Left colon (tissue), 2 donors: ENCODE measurements at places on chromosomes 13 and 19. TPM values are rescaled to one million over a fixed set of nuclear protein-coding genes. Genes with fewer than 3 reads are reported as not detected.

OR7A5 gene
- total RNA-seq, result not detected

UBE2L5 gene
- total RNA-seq, result not detected

WDR87 gene
- total RNA-seq, result not detected

FUT2 gene
- 147 TPM for total RNA-seq

MAB21L1 gene
- total RNA-seq, result 0.53 TPM

GRCh38 chr19:45908956-45909355 is 5.6 kb downstream of the NANOS2 start:
- DNase-seq, result no peak

- no peak for DNase-seq
These were observed 1.5 kb downstream of the SLC25A23 start for GRCh38 chr19:6457958-6458694.

DNA sequence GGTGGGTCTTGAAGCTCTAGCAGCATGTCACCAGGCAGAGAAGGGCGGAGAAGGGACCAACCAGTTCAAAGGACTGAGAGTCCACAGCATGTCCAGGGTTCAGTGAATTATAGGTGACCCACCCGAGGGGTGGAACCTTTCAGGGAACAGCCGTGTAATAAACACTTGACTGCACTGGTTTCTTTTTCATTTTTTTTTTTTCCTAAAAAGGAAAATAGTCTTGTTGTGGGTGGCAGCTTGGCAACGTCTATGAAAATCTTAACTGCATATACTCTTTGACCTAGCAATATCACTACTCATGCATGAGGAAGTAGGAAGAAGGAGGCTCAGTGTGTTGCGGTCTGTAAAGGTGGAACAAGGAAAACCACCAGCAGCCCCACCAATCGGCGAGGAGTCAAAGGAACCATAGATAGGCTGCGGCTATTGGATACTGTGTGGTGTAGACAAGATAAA is 13.0 kb upstream of the MYH14 start:
- peak; percentile 73 for DNase-seq

DNA sequence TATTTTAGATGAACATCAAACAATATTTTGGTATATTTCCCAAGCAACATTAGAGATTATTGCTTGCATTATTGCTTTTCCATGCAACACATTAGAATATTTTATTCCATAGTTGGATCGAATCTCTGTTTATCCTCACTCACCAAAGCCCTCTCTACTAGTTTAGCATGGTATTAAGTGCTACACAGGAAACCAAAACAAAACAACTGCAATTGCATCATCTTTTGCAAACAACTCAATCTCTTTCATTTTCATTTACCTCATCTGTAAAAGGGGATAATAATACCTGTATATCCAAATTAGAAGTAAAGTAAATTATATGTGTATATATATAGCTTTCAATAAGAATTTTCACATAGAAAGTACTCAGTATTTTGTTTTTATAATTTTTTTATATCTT is 147.8 kb upstream of the PCDH9 start:
- no peak for DNase-seq

DNA sequence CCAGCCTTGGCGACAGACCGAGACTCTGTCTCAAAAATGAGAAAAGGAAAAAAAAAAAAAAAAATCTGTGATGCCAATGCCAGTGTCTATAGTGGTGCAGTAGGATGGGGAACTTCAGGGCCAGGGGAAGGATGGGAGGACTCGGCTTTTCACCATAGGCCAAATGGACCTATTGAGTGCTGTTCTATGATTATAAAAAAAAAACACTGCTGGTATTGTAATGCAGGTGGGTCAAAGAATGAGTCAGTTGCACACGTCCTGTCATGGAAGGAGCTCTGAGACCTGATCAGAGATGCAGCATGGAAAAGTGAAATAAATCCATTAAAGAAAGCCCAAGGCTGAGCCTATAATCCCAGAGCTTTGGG is 7.0 kb downstream of the DNAJB1 start:
- no peak for DNase-seq

DNA sequence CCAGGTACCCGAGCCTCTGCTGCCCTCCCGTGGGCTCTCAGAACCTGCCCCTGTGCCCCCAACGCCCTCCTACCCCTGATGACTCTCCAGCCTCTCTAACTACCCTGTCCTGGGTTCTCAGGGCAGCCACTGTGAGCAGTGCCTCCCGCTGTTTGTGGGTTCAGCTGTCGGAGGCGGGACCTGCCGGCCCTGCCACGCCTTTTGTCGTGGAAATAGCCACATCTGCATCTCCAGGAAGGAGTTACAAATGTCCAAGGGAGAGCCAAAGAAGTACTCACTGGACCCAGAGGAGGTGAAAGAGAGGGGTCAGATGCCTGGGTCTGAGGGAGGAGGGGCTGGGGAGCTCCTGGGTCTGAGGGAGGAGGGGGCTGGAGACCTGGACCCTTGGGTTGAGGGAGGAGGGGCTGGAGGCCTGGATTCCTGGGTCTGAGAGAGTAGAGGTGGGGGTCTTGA is 20.0 kb downstream of the CNFN start:
- no peak for DNase-seq

DNA sequence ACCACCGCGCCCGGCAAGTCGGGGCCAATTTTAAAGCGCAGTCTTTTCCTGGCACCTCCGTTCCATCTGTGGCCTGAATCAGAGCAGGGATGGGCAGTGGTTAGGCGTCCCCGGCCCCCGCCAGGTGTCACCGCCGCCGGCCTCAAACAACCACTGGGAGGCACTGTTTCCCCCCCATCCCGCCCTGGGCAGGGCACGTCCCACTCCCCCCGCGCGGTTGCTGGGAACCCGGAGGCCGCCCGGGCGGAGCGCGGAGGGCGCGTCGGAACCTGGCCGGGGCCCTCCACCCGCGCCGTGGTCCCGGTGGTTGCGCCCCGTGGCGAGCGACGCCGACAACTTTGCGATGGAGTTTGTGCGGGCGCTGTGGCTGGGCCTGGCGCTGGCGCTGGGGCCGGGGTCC is at the start of gene GRIN3B:
Gene GRIN3B (plus strand): TSS at position 325 of the 400 bp plus-strand sequence. CDS start 19 bp downstream, at position 344.
- DNase-seq, result peak; percentile 63

DNA sequence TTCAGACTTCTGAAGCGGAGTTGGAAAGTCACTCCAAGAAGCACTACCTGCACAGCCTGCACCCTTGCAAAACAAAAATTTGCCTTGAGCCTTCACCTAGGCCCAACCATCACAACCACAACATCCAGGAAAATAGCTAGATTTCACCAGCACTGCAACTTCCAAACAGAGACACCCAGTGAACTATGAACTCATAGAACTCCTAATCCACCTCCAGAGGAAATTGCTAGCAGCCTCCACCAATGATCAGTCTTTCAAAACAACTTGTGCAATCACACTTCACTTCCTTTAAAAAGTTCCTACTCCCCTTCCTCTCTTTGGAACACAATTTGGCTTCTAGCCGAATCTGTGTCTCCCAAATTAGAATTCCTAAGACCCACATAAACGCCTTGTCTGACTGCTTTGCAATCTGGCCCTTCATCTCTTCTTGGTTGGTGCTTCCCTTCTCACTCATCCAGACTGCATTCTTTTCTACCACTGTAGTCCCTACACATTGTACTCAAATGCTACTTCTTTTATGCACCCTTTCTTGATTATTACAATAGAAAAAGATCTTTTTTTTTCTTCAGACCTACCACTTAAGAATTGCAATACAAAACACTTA is 489.2 kb upstream of the ARGLU1 start:
- DNase-seq, result no peak

- DNase-seq, result peak; percentile 52
These were observed 14.2 kb downstream of the CRTC1 start for GRCh38 chr19:18697680-18698079.

GRCh38 chr19:49497789-49498103 is 1.5 kb downstream of the RPS11 start:
- no peak for DNase-seq

GRCh38 chr19:15294561-15294990 is 37.8 kb downstream of the BRD4 start:
- DNase-seq, result no peak

DNA sequence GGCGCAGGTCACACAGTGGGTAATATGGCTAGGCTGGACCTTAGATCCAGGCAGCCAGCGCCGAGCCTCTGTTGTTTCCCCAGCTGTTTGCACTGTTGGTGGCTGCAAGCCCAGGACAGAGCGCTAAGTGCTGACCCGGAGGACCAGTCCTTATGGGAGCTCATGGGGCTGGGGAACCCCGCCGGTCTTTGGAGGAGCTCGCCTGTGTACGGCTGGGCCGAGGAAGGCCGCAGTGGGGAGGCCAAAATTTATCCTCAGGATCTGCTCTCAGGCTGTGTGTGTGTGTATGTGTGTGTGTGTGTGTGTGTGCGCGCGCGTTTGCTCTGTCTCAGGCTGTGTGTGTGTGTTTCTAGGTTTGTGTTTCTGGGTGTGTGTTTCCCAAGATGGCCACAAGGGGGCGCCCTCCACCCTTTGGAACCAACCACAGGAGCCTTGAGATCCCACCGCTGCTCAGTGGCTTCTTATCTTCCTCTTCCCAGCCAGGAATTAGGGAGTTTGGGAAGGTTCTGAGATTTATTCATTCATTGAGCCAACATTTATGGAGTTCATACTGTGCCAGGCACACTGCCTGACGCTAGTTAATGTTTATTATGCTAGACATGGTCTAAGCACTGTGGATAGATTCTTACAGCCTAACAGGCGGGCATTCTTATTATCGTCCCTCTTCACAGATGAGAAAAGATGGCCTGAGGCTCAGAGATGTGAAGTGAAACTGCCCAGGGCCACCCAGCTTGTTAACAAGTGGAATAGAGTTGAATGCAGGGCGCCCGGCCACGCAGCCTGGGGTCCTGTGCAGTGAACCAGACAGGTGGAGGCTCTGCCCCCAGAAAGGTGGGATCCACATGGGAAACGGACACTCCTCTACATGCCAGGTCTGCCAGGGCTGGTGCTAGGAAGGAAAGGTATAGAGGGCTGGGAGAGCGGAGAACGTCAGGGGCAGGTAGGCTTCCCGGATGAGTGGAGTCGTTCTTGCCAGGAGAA is 13.0 kb downstream of the PGLYRP1 start:
- no peak for DNase-seq

- peak; percentile 87 for DNase-seq
These were observed 1.5 kb upstream of the ECSIT start for GRCh38 chr19:11530432-11530831.

- no peak for DNase-seq
These were observed 51.0 kb downstream of the SOX1 start for GRCh38 chr13:112117955-112118302.

GRCh38 chr13:111252446-111253364 is 67.7 kb upstream of the TEX29 start:
- no peak for DNase-seq

GRCh38 chr19:6739390-6739882 is at the start of gene TRIP10:
TSS of gene TRIP10 (plus strand) at chr19:6739680. CDS start at chr19:6739762, 82 bp downstream.
- peak; percentile 79 for DNase-seq

- DNase-seq, result peak; percentile 58
These were observed at the start of gene DZIP1 for GRCh38 chr13:95644601-95645052. TSS of gene DZIP1 (minus strand) at chr13:95644706. CDS start at chr13:95642029, 2,677 bp downstream.

DNA sequence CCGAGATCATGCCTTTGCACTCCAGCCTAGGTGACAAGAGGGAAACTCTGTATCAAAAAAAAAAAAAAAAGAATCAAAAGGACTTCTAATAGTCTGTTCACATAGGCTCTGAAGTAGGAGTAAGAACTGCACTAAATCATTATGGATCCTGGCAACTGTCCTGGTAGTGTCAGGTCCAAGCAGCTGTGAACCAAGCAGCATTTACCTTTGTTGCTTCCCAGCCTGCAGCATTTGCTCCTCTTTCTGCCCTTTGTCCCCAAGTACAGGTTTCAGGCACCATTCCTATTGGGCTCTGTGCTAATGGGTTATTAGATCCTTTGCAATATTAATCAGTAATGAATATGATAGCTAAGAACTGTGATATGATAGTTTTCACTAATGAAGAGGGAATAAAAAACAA is 77.4 kb upstream of the NBEA start:
- no peak for DNase-seq

- no peak for DNase-seq
These were observed 9.2 kb upstream of the CLIP3 start for GRCh38 chr19:36041831-36042230.
